T-helper 17 cell (primary cell): ENCODE measurements at places on chromosomes 4 and X. TPM values are rescaled to one million over a fixed set of nuclear protein-coding genes. Genes with fewer than 3 reads are reported as not detected.

DNA sequence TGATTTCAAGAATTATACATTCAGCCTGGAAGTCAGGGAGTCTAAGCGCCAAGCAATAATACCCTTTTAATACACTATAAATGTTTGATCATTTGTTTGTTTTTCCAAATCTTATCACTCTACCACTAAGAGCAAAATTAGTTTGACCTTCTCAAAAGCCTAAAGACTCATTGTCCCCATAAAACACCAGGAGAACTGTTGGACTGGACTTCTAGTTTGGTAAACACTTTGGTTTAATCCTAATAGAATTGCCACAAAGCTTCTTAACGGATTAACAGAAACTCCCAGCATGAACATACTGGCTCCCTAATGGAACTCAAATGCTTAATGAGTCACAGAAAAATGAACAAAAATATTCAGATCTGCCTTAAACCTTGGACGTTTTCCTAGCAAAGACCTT lies 34.9 kb downstream of the SYTL5 start:
- DNase-seq = no peak

GRCh38 chrX:140701480-140701879 lies 8.1 kb upstream of the LINC00632 start:
- DNase-seq = no peak

- no peak for DNase-seq
Measured at GRCh38 chr4:96025011-96025410, 185.1 kb downstream of the PDHA2 start.

GRCh38 chr4:83180431-83180968 lies 66.0 kb upstream of the PLAC8 start:
- DNase-seq = no peak

DNA sequence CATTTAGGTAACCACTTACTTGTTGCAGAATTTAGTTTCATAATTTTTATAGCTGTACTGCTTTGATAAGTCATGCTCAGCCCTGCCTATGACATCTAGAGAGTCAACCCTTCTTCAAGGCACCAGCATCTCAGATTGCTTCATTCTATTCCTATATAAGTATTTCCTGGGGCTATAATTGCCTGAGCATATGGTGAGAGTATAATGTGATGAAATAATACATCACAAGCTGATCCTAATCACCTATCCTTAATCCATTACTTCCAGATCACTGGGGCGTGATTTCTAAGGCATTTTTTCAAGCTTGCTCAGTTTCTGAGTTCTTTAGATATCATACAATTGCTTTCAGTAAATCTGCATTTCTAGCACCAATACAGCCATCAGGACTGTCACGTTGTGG lies 200.0 kb upstream of the NPY2R start:
- no peak for DNase-seq

- no peak for DNase-seq
Measured at GRCh38 chrX:119406776-119407175, 7.6 kb downstream of the SLC25A43 start.

- DNase-seq = no peak
Measured at GRCh38 chrX:7330556-7330955, 182.6 kb upstream of the PUDP start.

CXCL11 gene
- not detected for total RNA-seq
